ENCODE measurements at places on chromosomes 12 and 14.

DNA sequence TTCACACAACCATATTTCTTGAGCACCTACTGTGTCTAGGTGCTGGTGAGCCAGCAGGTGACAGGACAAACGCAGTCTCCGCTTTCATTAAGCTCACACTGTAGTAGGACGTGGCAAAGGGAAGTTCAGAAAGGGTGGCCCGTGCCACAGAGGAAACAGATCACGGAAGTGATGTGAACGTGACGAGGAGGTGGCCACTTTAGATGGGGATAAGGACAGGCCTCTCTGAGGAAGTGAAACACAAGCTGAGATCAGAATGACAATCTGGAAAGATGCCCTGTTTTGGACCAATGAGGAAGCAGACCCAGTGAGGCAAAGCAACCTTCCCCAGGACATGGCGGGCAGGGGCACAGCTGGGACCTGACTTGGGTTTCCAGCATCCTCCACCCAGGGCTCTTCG, 127.4 kb upstream of the PRMT8 start:
- DNase-seq, result no peak

DNA sequence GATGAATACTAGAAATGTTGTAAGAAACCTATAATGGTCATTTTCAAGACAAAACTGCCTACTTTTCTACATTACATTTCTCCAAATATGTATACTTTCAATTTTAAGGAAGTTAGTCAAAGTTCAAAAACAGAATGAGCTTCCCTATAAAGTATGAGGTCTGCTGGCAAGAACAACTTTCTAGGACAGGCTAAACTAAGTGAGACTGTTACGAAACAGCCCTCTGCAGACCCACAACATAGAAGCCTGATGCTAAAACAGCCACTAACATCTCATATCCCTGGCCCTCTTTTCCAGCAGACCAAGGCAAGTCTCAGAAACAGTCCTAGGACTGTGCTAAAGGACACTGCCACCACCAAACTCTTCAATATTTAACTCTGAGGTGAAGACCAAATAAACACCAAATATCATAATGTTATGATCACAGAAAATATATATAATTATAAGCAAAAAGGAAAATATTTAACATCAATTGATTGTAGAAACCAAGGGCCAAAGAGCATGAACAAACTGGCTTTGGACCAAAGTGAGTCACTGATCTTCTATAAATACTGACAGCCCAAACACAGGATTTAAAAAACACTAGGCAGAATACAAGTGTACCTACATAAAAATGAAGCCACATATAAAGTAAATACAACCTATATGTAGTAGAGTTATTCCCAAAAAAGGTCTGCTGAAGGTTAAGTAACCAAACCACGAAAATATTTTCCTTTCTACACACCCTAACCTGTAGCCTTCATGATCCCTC, 27.7 kb downstream of the PPP4R3A start:
- no peak for DNase-seq

DNA sequence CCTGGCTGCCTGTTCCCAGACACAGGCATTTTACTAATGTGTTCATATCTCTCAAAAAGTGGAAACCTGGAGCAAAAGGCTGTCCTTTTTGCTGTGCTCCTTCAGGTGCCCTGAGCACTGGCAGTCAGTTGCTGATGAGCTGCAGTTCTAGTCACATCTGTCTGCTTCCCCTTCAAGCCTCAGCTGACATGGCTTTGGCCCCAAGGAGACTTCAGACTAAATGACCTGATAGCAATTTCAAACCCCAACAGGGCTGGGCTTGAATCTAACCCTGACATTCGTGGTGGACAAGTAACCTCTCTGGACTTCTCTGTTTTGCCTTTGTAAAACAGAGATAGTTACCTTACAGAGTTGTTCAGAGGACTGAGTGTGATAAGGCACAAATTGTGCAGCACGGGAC, 5.7 kb downstream of the SERPINA9 start:
- DNase-seq, result no peak

DNA sequence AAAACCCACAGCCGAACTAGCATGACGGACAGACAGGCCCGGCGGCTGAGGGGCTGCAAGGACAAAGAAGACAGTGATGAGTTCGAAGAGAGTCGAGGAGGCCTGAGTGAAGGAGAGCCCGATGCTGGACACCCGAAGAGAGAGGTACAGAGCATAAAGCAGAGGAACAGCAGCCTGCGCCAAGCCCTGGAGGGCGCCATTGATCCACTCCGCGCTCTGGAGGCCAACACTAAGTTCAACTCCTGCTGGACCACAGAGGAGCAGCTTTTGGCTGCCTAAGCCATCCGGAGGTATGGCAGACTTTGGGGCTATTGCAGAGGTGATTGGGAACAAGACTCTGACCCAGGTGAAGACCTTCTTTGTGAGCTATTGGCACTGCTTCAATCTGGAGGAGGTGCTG, 7.8 kb upstream of the PLXNC1 start:
- no peak for DNase-seq

DNA sequence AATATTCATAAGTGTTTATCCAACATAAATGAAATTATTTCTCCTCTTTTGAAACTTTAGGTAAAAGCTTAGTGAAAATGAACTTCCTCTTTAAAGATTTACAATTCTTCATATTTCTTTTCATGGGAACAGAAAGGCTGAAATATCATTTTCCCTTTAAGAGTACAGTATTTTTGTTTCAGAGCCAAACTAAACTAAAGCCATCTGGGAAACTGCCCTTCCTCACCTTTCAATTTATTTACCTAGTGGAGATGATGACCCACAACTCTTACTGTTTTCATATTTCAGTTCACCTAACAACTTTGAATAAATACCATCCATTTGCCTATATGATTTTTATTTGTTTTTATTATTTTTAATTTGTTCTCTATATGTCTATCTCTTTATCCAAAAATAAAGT, 105.4 kb downstream of the ALX1 start:
- no peak for DNase-seq

- no peak for DNase-seq
Observed at GRCh38 chr12:13075118-13075480, 28.4 kb downstream of the GSG1 start.

DNA sequence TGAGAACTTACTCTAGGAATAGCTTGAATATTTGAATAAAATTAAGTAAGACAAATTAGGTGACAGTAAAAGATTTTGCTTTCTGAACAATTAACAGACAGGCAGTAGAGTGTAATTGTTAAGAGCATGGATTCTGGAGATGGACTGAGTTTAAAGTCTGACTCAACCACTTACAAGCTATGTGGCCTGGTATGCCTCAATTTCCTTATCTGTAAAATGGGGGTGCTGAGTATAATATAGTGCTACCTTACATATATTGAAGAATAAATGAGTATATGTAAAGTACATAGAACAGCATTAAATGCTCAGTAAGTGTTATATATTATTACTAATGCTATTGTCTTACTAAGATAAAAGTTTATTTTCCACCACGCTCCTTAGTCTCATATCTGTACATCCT, 7.1 kb downstream of the MIA2 start:
- no peak for DNase-seq

DNA sequence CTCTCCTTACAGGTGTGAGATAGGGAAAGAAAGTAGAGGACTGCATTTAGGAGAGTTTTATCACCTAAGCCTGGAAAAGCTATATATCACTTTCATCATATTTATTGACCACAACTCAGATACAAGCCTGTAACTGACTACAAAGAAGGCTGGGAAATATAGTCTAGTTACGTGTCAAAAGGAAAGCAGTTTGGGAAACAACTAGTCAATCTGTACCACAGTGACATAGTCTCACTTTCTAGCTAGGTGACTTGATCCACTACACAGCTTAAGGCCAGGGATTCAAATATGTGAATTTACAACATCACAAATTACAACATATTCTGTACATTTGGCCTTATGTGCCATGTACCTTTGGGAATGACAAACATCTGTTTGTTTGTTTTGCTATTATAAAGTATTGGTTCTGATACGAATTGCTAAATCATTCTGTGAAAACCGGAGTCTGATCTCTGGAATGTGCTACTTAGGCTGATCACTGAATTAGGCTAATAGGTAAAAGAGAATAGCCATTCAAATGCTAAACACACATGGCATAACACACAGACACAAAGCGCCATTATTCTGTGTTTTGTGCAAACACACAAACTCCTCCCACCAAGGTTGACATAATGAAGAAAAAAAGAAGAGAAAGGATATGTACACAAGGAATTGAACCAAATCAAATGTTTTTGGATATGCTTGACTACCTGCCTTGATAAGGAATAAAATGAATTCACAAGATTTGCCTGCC, 279.8 kb downstream of the DUSP6 start:
- no peak for DNase-seq

Data from NCI-H1105 (cell line).